ENCODE measurements at places on chromosomes 13 and 19. TPM values are rescaled to one million over a fixed set of nuclear protein-coding genes. Genes with fewer than 3 reads are reported as not detected.

Gene WTIP
- 53.9 TPM for total RNA-seq

Gene SULT2B1
- total RNA-seq, result not detected

Gene CACNA1A
- total RNA-seq, result 30.2 TPM

Gene ZNF749
- total RNA-seq, result 15.4 TPM

Gene SOX1
- not detected for total RNA-seq
